ENCODE measurements at places on chromosomes 16 and 17. TPM values are rescaled to one million over a fixed set of nuclear protein-coding genes. Genes with fewer than 3 reads are reported as not detected.

SLFN11 gene
- 93.3 TPM for total RNA-seq

SLC52A1 gene
- not detected for total RNA-seq

KRTAP4-6 gene
- total RNA-seq = not detected

KRTAP2-2 gene
- not detected for total RNA-seq

CCL17 gene
- 0.94 TPM for total RNA-seq

DPEP3 gene
- total RNA-seq = not detected

ABCA9 gene
- total RNA-seq = 25.1 TPM

DOK4 gene
- total RNA-seq = 44.5 TPM

PABPN1L gene
- total RNA-seq = not detected

TBC1D3I gene
- total RNA-seq = not detected

ST6GALNAC1 gene
- 1.1 TPM for total RNA-seq

BIRC5 gene
- 0.65 TPM for total RNA-seq

DOC2A gene
- 1.8 TPM for total RNA-seq

LGALS9C gene
- total RNA-seq = not detected

SMPD3 gene
- 1.1 TPM for total RNA-seq

TBC1D3L gene
- 22.5 TPM for total RNA-seq

MIEN1 gene
- total RNA-seq = 21.6 TPM

MEIOC gene
- total RNA-seq = not detected

VWA3A gene
- total RNA-seq = 0.39 TPM

KRTAP1-5 gene
- not detected for total RNA-seq

HIC1 gene
- 69.2 TPM for total RNA-seq

ACAP1 gene
- 21.8 TPM for total RNA-seq

AGRP gene
- total RNA-seq = not detected

MYLK3 gene
- 0.78 TPM for total RNA-seq

SNAI3 gene
- total RNA-seq = 0.27 TPM

GCSH gene
- total RNA-seq = 14.7 TPM

CUEDC1 gene
- 42.9 TPM for total RNA-seq

SLC5A11 gene
- total RNA-seq = not detected

RASD1 gene
- total RNA-seq = 50.1 TPM

DPEP1 gene
- not detected for total RNA-seq

CA5A gene
- not detected for total RNA-seq

CMTM2 gene
- 1.3 TPM for total RNA-seq

GSG1L gene
- total RNA-seq = 1.6 TPM

TBKBP1 gene
- total RNA-seq = 13.2 TPM

PPP1R27 gene
- total RNA-seq = not detected

CNTD1 gene
- total RNA-seq = 0.81 TPM

ACSM2B gene
- not detected for total RNA-seq

CCL11 gene
- total RNA-seq = not detected

TMEM114 gene
- not detected for total RNA-seq

C1QTNF1 gene
- total RNA-seq = 157 TPM

SLC2A4 gene
- total RNA-seq = 2.5 TPM

Measured in aorta (tissue), 5 donors.